Hepatic stellate cell (primary cell): ENCODE measurements at places on chromosomes 7 and 10.

DNA sequence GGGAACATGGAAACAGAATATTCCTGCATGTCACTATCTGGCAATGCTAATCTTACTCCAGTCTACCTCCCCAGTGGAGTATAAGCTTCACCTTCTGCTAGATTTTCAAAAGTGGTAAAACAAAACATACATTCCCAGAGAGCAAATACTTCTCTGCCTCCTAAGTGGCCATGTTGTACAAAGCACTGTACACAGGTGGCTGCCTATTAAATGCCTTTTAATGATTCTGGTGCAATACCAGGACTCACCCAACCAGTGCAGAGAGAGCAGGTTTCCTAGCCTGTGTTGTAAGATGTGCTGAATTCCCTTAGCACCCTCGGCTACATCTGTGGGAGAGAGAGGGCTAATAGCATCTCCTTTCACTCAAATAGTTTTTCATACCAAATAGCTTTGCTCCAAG lies 684.3 kb upstream of the NRP1 start:
- DNase-seq, result no peak

DNA sequence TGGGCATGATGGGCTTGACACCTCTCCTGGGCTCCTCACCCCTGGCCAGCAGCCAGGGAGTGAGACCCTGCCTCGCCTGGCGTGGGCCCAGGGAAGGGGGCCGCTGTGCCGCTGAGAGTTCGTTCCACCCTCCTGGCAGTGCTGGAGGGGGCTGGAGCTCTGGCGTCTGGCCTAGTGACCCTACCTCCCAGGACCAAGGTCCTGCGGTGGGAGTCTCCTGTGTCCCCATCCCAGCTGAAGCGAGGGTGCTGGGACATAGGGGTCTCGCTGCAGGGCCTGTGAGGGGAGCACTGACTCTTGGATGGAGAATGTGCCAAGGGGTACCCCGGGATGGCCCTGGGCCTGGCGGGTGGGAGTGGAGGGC lies 1.2 kb downstream of the GTF2IRD1 start:
- no peak for DNase-seq

DNA sequence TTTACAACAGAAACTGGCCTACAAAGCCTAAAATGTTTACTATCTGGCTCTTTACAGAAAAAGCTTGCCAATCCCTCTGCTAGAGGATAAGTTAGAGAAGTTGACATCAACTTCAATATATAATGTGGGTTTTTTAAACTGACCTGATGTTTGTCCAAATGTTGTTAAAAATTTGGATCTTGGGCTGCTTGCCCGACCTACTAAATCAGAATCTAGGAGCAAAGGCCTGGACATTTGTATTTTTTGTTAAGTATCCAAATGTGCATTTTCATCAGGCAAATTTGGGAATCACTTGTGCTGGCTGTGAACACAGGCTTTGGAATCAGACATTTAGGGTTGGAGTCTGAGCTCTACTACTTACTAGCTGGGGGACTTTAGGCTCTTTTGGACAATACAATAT lies 252.7 kb upstream of the CSTF2T start:
- no peak for DNase-seq

DNA sequence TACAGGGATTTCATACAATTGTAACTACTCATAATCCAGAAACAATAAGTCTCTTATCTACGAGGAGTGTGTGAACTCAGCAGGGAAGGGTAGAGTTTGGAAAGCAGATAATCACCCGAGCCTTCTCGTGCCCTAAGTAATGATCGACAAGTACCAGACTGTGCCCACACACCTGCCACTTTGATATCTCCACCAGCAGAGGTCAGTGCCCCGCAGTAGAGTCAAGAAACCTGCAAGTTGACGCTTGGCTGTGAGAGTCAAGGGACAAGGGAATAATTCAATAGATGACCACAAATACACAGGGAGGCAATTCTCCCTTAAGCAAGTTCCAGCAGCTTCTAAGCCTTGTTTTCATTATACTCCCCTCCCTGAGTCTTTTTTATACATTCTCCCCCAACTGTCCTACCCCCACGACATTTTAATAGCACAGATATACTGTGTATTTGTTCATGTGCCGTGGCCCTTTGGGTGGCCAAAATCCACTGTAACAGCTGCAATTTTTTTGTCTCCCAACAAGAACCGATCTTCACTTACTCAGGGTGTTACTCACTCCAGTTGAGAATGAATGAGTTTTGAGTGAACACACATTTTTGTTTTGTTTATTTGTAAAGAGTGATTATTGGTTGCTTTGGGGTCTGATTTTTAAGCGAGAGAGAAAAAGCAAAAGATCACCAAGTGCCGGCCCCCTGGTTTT lies 106.9 kb upstream of the RHEB start:
- no peak for DNase-seq

DNA sequence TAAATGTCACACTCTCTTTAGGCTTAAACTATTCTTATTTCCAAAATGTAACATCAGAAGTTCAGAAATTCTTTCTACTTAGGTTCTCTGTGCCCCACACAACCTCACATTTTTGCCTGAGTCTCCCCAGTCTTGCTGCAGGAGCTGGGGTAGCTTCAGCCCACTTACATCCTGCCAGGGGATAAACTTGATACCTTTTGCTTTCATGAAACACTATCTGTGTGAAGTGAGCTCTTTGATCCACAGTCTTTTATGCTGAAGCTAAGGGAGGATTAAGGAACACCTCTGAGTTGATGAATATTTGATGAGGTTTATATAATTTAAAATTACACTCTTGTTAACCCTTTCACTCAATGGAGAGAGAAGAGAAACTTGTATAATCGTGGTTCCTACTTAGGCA lies 341.0 kb downstream of the AUTS2 start:
- no peak for DNase-seq

DNA sequence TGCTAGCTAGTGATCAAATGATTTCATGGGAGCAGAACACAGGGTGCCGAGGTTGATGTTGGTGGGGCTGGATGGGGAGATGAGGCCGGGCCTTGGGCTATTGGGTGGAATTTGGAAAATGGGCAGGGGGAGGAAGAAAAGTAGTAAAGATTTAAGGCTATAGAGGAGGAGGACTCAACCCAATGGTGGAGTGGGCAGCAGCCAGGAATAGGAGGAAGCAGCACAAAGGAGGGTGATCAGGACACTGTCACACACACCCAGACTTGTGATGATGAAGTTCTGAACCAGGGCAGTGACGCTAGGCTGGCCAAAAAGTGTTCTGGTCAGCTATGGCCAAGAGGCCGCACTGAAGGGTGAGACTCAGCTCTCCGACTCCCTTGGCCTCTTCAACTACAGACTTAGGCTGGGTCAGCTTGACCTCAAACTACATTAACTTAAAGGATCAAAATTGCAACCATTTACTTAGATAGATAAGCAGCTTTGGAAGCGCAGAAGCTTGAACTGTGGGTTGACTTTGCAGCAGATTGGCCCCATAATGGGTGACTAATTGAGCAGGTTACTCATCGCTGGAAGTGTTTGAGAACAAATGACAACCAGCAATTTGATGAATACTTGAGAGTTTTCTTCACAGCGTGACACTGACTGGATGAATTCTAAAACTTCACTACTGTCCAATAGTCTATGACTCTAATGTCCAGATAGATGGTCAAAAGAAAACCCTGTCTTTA lies 29.4 kb upstream of the GPR26 start:
- DNase-seq, result no peak

- DNase-seq, result no peak
Observed at GRCh38 chr7:3955751-3956696, 655.0 kb downstream of the SDK1 start.

- DNase-seq, result no peak
Observed at GRCh38 chr10:129809841-129810240, 154.2 kb downstream of the EBF3 start.

DNA sequence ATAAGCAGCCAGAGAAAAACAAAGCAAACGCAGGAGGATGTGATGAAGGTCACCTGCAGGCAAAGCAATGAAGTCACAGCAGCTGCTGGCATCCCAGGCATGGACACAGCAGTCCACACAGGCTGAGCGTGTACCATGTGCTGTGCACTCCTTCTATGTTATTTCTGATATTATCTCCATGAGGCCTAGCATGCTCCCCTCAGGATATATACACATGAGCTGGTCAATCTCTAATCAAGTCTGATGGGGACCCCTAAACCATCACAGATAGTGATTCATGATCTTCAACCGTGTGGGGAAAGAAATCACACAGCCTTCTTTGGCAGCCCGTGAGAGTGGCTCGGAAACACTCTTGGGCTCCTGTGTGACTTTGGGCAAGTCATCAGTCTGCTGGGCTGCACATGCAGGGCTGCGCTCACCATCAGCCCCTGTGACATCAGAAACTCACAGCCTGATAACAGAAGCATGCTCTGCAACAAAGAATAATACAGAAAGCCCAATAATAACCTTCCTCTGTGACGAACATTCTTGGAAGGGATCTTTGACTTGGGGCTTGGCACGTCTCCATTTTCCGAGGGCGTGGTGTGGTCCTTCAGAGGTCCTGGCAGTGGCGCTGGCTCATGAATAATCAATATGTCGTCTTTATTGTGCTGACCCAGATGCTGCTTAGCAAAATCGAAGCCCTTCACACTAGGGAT lies 83.0 kb upstream of the ATP6V0A4 start:
- no peak for DNase-seq

DNA sequence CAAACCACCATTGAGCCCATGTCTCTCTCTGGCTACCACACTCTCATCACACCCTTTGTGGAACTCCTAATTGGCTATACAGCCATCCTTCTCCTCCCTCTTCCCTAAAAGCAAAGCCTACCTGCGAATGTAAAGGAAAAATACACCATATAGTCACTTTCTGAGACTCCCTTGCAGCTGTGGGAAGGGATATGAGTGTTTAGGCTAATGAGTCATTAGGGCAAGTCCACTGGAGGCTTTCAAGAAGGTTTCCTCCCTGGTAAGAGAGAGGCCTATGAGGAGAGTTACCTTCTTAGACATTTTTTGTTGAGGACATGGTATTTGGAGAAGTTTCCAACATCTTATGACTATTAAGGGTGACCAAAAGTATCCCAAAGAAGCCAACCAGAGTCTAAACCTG lies 4.1 kb upstream of the TMEM243 start:
- no peak for DNase-seq

GRCh38 chr10:55019439-55019838 lies 218.4 kb upstream of the PCDH15 start:
- DNase-seq, result no peak

DNA sequence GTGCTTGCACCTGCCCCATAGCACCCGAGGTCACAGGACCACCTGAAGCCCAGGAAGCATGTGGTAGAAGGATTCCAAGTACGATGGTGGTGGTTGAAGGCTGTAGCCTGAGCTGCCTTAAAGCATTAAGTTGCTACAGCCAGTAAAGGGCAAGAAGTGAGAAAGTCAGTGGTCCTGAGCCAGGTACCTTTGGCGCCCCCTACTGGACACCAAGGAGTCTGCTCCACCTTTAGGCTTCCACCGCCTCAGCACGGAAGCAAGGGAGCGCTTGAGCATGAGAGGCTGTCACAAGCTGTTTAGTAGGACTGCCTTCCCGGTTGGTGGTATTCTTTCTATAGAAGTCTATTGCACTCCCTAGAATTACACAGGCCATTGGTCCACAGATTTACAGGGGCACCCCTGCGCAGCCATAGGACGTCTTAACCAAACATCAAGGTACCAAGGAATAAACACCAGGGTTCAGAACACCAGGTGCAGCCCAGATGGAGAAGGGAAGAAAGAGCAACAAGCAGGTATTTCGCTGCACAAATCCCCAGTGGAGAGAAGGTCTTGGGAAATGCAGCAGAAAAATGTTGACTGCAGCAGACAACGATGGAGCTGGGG lies 2.2 kb downstream of the CRTAC1 start:
- no peak for DNase-seq

GRCh38 chr10:69894156-69894555 lies 92.5 kb downstream of the COL13A1 start:
- no peak for DNase-seq
